ENCODE measurements at places on chromosomes 2 and 18.

- DNase-seq, result no peak
Measured at GRCh38 chr18:75214332-75214690, 3.7 kb downstream of the TSHZ1 start.

- DNase-seq, result no peak
Measured at GRCh38 chr2:204127238-204127637, 190.7 kb downstream of the ICOS start.

- no peak for DNase-seq
Measured at GRCh38 chr2:166661391-166661790, 167.3 kb upstream of the SCN7A start.

DNA sequence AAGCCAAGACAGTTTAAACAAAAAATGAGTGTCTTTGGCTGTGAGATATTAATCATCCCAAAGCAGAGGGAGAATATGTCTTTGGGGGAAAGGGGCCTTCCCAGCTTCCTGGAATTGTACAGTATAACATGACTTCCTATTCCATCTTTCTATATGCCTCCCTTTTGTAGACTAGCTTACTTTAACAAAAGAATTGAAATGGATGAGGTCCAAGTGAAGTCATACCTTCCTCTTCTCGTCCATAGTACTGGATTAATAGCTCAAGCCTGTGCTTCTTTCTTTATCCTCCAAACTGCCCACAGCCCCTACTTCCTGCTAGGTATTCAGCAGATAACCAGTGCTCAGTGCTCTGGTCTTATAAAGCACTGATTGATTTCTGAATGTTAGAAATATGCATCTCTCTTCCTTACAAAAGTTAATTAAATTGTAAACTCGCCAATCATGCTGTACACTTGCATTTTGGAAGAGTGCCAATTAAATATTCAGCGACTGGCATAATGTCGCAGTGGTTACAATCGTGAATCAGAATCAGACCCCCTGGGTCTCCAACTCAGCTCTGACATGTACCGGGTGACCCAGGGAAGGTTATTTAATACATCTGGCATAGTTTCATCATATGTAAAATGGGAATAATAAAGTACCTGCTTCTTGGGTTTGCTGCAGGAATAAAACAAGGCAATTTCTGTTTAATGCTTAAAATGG lies 325.1 kb downstream of the RND3 start:
- DNase-seq, result no peak

DNA sequence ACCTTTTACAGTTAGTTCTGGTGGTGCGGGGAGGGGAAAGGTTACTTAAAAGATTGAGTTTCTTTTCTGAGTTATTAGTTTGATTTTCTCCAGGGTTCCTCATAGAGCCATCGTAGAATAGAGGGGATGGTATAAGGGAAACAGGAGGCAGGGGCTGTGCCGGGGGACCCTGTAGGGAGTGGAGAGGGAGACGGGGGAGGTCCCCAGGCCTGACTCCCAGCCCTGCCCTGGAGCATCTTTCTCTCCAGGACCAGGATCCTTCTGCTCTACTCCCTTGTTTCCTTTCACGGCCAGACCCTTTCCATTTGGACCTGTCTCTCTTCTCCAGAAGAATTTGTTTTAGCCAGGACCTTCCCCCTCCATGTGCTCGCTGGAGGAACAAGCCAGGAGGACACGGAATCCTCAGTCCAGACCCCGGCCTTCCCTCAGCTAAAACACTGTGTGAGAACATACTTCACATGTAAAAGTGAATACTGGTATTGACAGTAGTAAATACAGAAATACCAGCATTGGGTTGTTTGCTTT lies 35.4 kb downstream of the DGKD start:
- no peak for DNase-seq

- DNase-seq, result no peak
Measured at GRCh38 chr2:218961651-218962570, 2.4 kb downstream of the CDK5R2 start.

DNA sequence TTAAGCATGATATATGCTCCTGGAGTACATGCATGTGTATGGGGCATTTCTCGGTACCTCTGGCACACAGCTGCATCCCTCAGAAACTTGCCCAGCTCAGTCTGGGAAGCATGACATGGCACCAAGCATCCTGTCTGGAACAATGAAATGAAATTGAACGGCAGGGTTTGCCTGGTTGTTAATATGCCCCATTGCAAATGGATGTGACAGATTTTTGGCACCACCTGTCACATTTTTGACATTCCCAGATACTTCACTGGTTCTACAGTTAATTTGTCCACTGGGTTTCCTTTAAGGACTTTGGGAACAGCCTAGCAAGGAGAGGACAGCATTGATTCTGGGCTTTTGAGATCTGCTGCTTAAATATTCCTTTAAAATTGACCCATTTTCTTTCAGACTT lies 305.8 kb downstream of the TSN start:
- DNase-seq, result peak; percentile 5

DNA sequence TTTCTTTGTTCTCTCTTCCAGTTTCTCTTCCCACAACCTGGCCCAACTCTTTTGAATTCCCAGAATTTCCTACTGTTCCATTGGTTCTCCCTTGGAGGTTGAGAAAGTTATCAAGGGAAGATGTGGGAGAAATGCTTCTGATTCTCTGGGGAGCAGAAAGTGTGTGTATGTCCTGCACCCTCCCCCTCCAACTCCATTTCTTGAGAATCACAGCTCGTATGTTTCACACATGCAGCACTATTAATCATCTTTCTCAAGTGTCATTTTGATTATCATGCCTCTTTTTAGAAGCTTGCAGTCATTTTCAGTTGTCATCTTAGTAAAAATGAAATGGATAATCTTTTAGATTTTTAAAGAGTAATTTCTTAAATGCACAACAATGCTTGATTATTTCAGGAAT lies 296.8 kb upstream of the SLC39A10 start:
- DNase-seq, result no peak

DNA sequence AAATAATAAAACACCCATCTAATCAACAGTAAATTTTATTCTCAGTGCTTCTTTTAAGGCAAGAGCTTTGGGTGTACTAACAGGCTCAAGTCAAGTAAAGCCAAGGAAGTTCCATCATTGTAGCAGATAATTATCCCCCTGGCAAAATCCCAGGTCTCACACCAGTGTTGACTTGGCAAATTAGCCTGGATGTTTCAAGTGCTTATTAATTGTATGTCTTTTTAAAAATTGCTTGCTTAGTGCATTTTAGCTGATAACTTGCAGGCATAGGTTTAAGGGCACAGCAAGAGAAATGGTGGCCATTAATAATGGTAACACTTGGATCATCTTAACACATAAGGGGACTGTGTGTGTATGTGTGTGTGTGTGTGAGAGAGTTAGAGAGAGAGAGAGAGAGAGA lies 42.0 kb upstream of the FMNL2 start:
- no peak for DNase-seq

DNA sequence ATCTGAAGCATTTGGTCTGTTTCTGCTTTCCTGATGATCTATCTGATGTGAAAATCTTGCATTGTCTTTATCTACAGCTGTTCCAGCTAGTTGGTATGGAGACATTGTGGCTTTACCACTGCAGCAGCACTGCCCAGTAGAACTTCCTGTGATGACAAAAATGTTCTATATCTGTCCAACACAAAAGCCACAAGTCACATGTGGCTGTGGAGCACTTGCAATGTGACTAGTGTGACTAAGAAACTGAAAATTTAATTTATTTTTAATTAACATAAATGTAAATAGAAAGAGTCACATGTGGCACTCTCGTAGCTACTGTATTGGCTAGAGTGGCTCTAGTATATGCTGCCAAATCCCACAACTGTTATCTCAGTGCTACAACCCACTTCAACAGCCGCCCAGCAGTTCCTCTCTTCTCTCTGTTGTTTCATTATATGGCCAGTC lies 425.7 kb downstream of the SETBP1 start:
- peak; percentile 95 for DNase-seq

GRCh38 chr2:54685263-54685775 lies 38.1 kb upstream of the EML6 start:
- no peak for DNase-seq

- no peak for DNase-seq
Measured at GRCh38 chr2:36246320-36246990, 109.1 kb upstream of the CRIM1 start.

- DNase-seq, result no peak
Measured at GRCh38 chr18:79429785-79430281, 34.1 kb downstream of the NFATC1 start.

- no peak for DNase-seq
Measured at GRCh38 chr18:33924576-33924975, 300.1 kb downstream of the NOL4 start.

GRCh38 chr18:63293935-63294334 lies 25.6 kb downstream of the BCL2 start:
- no peak for DNase-seq

GRCh38 chr2:207974216-207974605 lies 51.1 kb downstream of the PLEKHM3 start:
- DNase-seq, result no peak

DNA sequence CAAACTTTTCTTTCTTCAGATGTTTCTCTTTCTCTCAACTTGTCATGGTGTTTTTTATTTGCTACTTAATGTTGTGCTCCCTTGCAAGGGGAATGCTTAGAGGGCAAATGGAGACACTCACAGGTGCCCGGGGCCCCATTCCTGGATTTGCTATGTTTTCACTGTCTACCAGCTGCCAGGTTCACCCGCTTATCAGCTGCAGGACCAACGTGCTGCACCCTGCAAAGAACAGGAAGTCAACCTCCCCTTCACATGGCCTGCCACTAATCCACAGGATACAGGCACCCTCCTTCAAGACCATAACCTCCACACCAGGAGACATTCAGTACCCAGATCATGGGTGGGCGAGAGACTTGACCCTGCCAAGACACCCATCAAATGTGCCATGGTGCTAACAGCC lies 237.6 kb upstream of the STON1 start:
- no peak for DNase-seq

- peak; percentile 77 for DNase-seq
Measured at GRCh38 chr18:36158266-36158867, 28.7 kb downstream of the ELP2 start.

DNA sequence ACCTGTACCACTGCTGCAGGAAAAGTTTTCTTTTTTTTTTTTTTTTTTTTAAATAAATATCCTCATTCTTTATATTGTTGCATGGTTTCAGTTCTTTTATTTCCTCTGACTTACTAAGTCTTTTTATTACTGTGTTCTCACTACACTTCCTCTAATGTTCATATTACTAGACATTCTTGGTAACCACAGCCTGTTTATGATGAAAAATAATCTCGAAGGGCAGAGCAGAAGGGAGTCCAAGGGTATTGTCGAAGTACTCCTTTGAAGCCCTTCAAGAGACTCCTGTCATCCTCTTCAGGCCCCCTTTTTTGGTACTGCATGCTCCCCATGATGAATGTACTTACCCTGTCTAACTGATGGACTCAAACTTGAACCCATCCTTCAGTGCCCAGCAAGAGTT lies 61.2 kb downstream of the RND3 start:
- DNase-seq, result no peak

DNA sequence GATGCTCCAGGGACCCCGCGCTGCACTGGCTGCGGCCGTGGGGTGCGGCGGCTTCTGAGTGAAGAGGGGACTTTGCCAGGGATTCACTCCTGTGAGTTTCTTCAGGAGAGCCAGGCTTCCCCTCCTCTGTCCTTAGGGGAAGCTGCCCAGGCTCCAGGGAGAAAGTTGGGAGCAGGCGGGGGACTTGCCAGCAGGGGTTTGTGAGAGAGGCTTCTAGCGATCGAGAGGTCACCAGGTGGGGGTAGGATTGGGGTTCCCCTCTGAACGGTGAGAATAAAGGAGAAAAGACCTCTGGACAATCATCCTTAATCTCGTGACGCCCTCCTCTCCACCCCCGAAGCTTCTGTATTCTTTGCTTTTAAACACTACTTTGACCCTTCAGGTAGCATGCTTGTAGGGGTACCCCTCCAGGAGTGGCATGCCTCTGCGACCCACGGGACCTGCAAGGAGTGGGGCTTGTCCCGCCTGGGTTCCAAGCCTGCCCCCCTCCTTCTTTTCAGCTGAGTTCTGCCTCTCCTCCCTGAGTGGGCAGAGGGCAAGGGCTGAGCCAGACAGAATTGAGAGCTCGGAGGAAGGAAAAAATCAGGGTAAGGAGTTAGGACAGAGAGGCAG lies 601 bp downstream of the PROKR1 start:
- DNase-seq, result no peak

DNA sequence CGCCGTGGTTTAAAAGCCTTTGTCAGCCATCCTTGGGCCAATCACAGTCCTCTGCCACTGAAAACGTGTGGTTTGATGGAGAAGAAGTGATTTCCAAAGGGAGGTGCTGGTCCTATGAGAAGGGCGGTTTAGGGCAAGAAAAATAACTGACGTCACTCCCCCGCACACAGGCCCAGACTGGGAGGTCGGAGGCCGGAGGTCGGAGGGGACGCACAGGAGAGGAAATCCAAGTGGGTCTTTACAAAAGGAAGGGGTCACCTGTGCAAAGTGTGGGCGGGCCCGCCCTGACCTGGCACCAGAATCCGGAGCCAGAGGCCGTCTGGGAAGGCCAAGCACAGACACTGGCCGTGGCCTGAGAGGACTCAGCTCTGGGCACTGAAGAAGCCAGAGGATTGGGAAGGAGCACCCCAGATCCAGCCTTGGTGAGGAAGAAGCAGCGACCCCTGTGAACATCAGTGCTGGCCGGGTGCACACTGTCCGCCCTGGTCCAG lies 18.0 kb upstream of the KCNG2 start:
- no peak for DNase-seq

GRCh38 chr18:21820033-21820810 lies 79.6 kb downstream of the MIB1 start:
- peak; percentile 28 for DNase-seq

GRCh38 chr2:111157798-111158197 lies 37.1 kb downstream of the BCL2L11 start:
- DNase-seq, result no peak

DNA sequence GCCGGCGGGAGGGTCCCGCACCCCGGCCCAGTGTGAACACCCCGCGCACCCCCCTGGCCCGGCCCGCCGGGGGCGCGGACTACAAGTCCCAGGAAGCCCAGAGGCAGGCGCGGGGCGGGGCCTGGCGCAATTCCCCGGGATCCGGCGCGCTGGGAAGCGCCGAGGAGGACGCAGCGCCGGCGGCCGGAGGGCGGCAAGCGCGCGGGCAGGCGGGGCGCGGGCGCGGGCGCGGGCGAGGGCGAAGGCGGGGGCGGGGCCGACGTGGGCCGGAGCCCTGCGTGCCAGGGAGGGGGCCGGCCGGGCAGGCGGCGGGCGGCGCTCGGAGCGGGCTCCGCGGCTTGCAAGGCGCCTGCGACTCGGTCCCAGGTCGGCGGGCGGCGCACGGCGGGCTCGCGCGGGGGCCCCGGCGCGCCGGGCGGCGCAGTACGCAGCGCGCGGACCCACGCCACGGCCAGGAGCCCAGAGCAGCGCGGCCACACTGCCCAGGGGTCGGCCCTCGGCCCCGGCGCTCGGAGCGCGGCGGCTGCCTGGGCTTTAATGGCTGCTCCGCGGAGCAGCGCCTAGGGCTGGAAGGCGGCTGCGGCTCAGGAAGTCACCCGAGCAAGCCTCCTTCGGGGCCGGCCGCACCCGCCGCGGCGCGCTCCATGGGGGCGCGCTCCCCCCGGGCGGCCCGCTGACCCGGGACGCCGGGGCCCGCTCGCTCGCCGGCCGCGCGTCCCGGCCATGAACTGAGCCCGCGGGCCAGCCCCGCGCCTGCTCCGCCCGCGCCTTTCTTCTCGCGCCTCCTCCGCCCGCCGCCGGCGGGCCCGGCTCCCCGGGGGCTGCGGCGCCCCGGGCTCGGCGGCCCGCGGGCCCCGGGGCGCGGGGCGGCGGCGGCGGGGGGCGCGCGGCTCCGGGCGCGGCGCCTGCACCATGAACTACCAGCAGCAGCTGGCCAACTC lies at the start of gene AGAP1:
Gene AGAP1 (plus strand): TSS at position 269 of the 941 bp plus-strand sequence.
- peak; percentile 88 for DNase-seq

GRCh38 chr2:212708355-212708754 lies 169.8 kb upstream of the ERBB4 start:
- peak; percentile 56 for DNase-seq

GRCh38 chr2:198498516-198498915 lies 694.1 kb downstream of the PLCL1 start:
- DNase-seq, result no peak

All from AG10803 (cell line).